ENCODE measurements at places on chromosomes 7 and 10.
A peak's percentile ranks its signal among the peaks of the same experiment; 100 is the strongest.

GRCh38 chr10:28241741-28242399 lies 61.0 kb downstream of the MPP7 start:
- no peak overlapping the region for H3K4me3 ChIP-seq
- no peaks in the 10 kb centered on the region for H3K27me3 ChIP-seq
- no peak overlapping the region for H3K27ac ChIP-seq
- DNase-seq: no peak
- no peaks in the 10 kb centered on the region for H3K4me1 ChIP-seq
- no peaks in the 10 kb centered on the region for H3K36me3 ChIP-seq

DNA sequence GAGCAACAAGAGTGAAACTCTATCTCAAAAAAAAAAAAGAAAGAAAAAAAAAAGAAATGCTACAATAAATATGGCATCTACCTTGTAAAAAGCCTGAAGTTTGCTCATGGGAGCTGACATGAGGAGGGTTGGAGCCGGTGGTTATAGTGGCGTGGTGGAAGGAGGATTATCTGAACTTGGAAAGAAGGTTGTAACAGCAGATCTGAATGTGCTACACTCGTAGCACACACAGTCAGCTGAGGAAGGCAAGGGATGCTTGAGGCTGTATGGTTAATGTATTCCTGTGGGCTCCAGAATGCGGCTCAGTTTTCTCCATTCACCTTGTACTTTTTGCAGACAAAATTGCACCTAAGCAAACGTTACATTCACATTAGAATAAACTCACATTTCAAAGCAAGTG lies 390.3 kb upstream of the GALNT17 start:
- no peaks in the 10 kb centered on the region for H3K27me3 ChIP-seq
- H3K36me3 ChIP-seq: no peaks in the 10 kb centered on the region
- no peak overlapping the region for H3K4me3 ChIP-seq
- no peak for DNase-seq
- no peak overlapping the region for H3K27ac ChIP-seq
- peaks cover 42% of the 10 kb centered on the region for H3K4me1 ChIP-seq

- H3K4me1 ChIP-seq: no peaks in the 10 kb centered on the region
- no peaks in the 10 kb centered on the region for H3K36me3 ChIP-seq
- no peak overlapping the region for H3K4me3 ChIP-seq
- H3K27me3 ChIP-seq: no peaks in the 10 kb centered on the region
- no peak overlapping the region for H3K27ac ChIP-seq
Observed at GRCh38 chr7:157576415-157576814, 239.6 kb downstream of the DNAJB6 start.

DNA sequence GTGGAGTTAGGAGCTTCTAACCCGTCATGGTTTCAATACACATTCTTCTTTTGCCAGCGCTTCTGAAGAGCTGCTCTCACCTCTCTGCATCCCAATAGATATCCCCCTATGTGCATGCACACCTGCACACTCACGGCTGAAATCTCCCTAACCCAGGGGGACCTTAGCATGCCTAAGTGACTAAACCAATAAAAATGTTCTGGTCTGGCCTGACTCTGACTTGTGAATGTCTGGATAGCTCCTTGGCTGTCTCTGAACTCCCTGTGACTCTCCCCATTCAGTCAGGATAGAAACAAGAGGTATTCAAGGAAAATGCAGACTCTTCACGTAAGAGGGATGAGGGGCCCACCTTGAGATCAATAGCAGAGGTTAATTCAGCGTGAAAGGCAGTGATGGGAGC lies 22.4 kb downstream of the PRSS2 start:
- no peak for DNase-seq
- H3K36me3 ChIP-seq: no peaks in the 10 kb centered on the region
- peaks cover 5% of the 10 kb centered on the region for H3K4me1 ChIP-seq
- no peak overlapping the region for H3K4me3 ChIP-seq
- H3K27ac ChIP-seq: no peak overlapping the region

DNA sequence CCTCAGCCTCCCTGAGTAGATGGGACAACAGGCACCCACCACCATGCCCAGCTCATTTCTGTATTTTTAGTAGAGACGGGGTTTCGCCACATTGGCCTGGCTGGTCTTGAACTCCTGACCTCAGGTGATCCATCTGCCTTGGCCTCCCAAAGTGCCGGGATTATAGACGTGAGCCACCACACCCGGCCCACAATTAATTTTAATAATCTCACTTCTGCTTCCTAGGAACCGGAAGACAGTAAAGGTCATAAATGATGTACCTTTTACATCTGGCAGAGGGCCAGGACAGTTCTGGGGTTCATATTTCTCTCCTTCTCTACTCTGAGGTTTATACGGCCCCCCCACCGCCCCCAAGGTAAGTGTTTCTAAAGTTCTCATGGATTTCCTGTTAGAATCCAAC lies 31.2 kb upstream of the AOAH start:
- H3K4me3 ChIP-seq: no peak overlapping the region
- no peak for DNase-seq
- H3K27ac ChIP-seq: no peak overlapping the region
- H3K4me1 ChIP-seq: no peaks in the 10 kb centered on the region
- H3K36me3 ChIP-seq: no peaks in the 10 kb centered on the region

DNA sequence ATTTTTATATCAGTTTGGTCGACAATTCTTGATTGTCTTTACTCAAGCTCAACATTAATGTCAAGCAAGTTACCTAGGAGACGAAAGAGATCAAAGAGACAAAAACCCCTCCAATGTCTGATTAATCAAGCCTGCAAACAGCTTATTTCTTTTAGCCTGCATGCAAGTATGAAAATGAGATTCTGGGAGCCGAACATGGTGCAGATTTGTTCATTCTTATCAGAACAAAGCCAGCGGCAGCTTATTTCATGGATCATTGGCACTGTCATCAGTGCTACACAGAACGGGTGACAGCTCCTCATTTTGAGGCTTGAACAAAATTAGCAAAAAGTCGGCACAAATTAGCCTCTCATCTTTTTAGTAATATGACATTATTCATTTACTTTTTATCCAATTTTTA lies 26.5 kb downstream of the FAM204A start:
- H3K27me3 ChIP-seq: no peaks in the 10 kb centered on the region
- DNase-seq: no peak
- no peak overlapping the region for H3K4me3 ChIP-seq
- H3K4me1 ChIP-seq: no peaks in the 10 kb centered on the region
- peaks cover 2% of the 10 kb centered on the region for H3K36me3 ChIP-seq

GRCh38 chr10:120614680-120615079 lies 157.7 kb downstream of the PLPP4 start:
- no peaks in the 10 kb centered on the region for H3K36me3 ChIP-seq
- DNase-seq: no peak
- no peak overlapping the region for H3K4me3 ChIP-seq
- no peaks in the 10 kb centered on the region for H3K4me1 ChIP-seq
- H3K27me3 ChIP-seq: no peaks in the 10 kb centered on the region
- no peak overlapping the region for H3K27ac ChIP-seq

DNA sequence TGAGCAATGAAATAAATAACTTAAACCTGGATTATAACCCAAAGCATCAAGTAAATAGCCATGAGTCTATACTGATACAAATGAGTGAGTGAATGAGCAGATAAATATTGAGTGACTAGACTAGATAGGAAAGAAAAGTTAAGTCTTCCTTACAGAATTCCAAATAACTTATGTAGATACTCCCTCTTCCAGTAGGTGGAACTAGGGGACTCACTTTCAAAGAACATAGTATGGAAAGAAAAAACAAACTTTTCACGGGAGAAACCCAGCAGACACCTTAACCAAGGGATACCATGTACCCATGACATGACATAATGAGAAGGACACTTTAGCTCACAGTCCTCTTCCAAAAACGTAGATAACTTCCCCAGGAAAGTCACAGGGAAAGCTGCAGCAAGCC lies 32.2 kb downstream of the CSGALNACT2 start:
- H3K27ac ChIP-seq: no peak overlapping the region
- no peak for DNase-seq
- no peak overlapping the region for H3K4me3 ChIP-seq

- no peak overlapping the region for H3K4me3 ChIP-seq
- H3K27me3 ChIP-seq: no peaks in the 10 kb centered on the region
- H3K4me1 ChIP-seq: peaks cover 7% of the 10 kb centered on the region
- no peak overlapping the region for H3K27ac ChIP-seq
- no peaks in the 10 kb centered on the region for H3K36me3 ChIP-seq
Observed at GRCh38 chr7:133678137-133678814, 425.4 kb downstream of the EXOC4 start.

- no peak for DNase-seq
- no peaks in the 10 kb centered on the region for H3K4me1 ChIP-seq
- no peak overlapping the region for H3K4me3 ChIP-seq
- H3K27me3 ChIP-seq: no peaks in the 10 kb centered on the region
- H3K27ac ChIP-seq: no peak overlapping the region
Observed at GRCh38 chr7:51340029-51340838, 23.6 kb upstream of the COBL start.

- H3K36me3 ChIP-seq: no peaks in the 10 kb centered on the region
- H3K27me3 ChIP-seq: no peaks in the 10 kb centered on the region
- no peak overlapping the region for H3K4me3 ChIP-seq
Observed at GRCh38 chr7:134462337-134462925, 3.5 kb upstream of the AKR1B1 start.

GRCh38 chr7:162632-163297 lies 29.6 kb upstream of the FAM20C start:
- DNase-seq: no peak
- H3K4me3 ChIP-seq: no peak overlapping the region
- peaks cover 16% of the 10 kb centered on the region for H3K4me1 ChIP-seq
- H3K27me3 ChIP-seq: no peaks in the 10 kb centered on the region
- H3K36me3 ChIP-seq: no peaks in the 10 kb centered on the region

DNA sequence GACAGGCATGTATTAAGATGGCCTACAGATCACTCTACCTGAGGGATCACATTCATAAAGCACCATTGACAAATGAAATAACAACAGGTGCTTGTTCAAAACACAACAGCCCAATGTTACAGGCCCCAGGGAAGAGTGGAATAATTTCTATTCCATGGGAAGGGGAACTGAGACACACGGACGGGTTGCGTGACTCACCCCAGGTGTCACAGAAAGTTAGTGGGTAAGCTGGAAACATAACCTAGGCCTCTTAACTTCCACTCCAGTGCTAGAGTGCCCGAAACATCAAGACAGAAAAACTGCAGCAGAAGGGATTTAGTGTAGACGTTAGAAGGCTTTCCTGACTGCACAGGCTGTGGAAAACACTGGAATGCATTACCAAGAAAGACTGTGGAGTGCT lies 48.3 kb downstream of the SLC37A3 start:
- H3K4me3 ChIP-seq: no peak overlapping the region
- peak overlapping the region; percentile 32 for H3K27ac ChIP-seq
- no peaks in the 10 kb centered on the region for H3K36me3 ChIP-seq

- no peak for DNase-seq
- no peak overlapping the region for H3K27ac ChIP-seq
- H3K4me1 ChIP-seq: no peaks in the 10 kb centered on the region
- no peaks in the 10 kb centered on the region for H3K36me3 ChIP-seq
- H3K4me3 ChIP-seq: no peak overlapping the region
- no peaks in the 10 kb centered on the region for H3K27me3 ChIP-seq
Observed at GRCh38 chr10:84607044-84607443, 278.7 kb downstream of the CCSER2 start.
